ENCODE measurements at places on chromosomes 4 and X.

GRCh38 chr4:153787061-153787560 lies 1.8 kb downstream of the SFRP2 start:
- peak overlapping the region; percentile 91 for H3K4me3 ChIP-seq
- H3K4me1 ChIP-seq = peaks cover 8% of the 10 kb centered on the region
- no peak overlapping the region for H3K27ac ChIP-seq
- DNase-seq = no peak
- peaks cover 58% of the 10 kb centered on the region for H3K36me3 ChIP-seq

GRCh38 chr4:1419708-1420107 lies 13.5 kb upstream of the NKX1-1 start:
- no peak overlapping the region for H3K4me3 ChIP-seq
- no peak for DNase-seq
- H3K36me3 ChIP-seq = no peaks in the 10 kb centered on the region
- H3K27ac ChIP-seq = no peak overlapping the region

- H3K27ac ChIP-seq = no peak overlapping the region
- H3K4me1 ChIP-seq = peaks cover 7% of the 10 kb centered on the region
- H3K4me3 ChIP-seq = no peak overlapping the region
- H3K36me3 ChIP-seq = peaks cover 10% of the 10 kb centered on the region
Observed at GRCh38 chrX:15749642-15750610, 11.9 kb downstream of the CA5B start.

DNA sequence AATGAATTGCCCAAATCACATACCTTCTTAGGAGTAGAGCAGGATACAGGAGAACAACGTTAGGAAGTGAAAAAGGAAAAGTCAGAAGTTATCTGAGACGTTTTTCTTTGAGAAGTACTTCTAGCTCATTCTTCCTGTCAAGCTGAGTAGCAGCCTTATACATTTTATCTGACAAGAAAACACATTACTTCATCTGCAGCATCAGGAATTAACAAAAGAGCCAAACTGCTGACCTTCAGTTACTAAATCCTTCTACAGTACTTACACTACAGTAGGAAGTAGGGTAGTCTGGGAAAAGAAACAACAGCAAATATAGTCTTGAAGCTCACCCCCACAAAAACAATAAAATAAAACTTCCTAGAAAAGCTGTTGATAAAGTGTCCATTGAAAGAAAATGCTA lies 57.0 kb downstream of the ATP11C start:
- H3K27me3 ChIP-seq = no peaks in the 10 kb centered on the region
- no peak overlapping the region for H3K4me3 ChIP-seq
- H3K27ac ChIP-seq = no peak overlapping the region
- no peaks in the 10 kb centered on the region for H3K36me3 ChIP-seq
- no peak for DNase-seq

- H3K36me3 ChIP-seq = peaks cover 1% of the 10 kb centered on the region
- no peaks in the 10 kb centered on the region for H3K4me1 ChIP-seq
Observed at GRCh38 chr4:112951362-112952312, 97.8 kb upstream of the ANK2 start.

DNA sequence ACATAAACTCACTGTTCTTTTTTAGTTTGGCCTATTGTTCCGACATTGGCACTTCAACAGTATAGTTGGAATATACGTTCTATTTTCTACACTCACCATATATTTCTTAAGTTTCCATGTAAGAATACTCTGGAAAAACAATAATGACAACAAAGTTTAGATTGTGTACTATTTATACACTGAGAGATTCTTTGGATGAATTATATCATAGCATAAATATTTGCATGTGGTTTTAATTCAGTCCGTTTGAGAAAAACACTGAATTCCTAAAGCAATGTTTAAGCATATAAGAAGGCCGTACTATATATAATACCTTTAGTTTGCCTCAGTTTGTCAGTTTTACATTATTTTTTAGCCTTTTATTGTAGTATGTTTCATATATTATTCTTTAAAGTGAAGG lies 82.4 kb downstream of the RAP1GDS1 start:
- no peaks in the 10 kb centered on the region for H3K27me3 ChIP-seq
- peaks cover 8% of the 10 kb centered on the region for H3K36me3 ChIP-seq
- no peak overlapping the region for H3K27ac ChIP-seq
- DNase-seq = no peak
- peaks cover 2% of the 10 kb centered on the region for H3K4me1 ChIP-seq

- no peak overlapping the region for H3K4me3 ChIP-seq
- H3K36me3 ChIP-seq = no peaks in the 10 kb centered on the region
- H3K27ac ChIP-seq = no peak overlapping the region
Observed at GRCh38 chr4:155383541-155383940, 6.8 kb upstream of the MAP9 start.

DNA sequence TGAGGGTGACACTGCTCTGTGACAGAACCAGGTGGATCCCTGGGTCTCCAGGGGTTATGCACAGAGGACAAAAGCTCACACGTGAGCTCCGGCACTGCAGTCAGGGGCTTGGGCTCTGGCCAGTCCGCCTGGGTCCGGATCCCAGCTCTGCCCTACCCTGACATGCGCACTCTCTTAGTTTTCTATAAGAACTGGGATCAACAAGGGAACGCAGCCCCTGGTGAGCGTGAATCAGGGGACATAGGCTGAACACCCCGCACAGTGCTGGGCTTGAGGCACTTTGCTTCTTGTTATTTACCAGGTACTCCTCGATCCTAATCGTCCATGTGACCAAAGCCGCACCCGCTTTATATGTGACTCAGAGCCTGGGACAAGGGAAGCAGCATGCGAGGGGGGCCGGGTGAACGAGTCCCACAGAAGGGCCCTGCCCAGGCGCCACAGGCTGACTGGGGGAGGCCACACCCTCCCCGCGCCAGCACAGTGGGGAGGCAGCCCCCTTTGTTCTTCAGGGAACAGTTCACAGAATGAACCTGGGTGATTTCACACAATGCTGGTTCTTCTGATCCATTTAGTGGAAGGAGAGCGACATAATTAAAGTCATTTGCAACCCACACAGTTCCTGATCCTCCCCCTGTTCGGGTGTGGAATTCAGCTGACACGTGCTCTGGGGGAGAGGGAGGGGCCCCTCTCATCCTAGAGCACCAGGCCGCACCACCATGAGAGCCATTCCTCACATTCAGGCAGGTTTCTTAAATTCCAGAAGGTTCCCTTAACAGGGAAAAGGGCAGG lies 55.5 kb downstream of the WFS1 start:
- H3K36me3 ChIP-seq = peaks cover 5% of the 10 kb centered on the region
- no peak for DNase-seq
- no peaks in the 10 kb centered on the region for H3K27me3 ChIP-seq
- no peak overlapping the region for H3K27ac ChIP-seq
- no peaks in the 10 kb centered on the region for H3K4me1 ChIP-seq

GRCh38 chr4:41709844-41710481 lies 38.6 kb downstream of the PHOX2B start:
- H3K27ac ChIP-seq = no peak overlapping the region
- no peak overlapping the region for H3K4me3 ChIP-seq
- H3K4me1 ChIP-seq = no peaks in the 10 kb centered on the region
- no peaks in the 10 kb centered on the region for H3K36me3 ChIP-seq
- no peak for DNase-seq

DNA sequence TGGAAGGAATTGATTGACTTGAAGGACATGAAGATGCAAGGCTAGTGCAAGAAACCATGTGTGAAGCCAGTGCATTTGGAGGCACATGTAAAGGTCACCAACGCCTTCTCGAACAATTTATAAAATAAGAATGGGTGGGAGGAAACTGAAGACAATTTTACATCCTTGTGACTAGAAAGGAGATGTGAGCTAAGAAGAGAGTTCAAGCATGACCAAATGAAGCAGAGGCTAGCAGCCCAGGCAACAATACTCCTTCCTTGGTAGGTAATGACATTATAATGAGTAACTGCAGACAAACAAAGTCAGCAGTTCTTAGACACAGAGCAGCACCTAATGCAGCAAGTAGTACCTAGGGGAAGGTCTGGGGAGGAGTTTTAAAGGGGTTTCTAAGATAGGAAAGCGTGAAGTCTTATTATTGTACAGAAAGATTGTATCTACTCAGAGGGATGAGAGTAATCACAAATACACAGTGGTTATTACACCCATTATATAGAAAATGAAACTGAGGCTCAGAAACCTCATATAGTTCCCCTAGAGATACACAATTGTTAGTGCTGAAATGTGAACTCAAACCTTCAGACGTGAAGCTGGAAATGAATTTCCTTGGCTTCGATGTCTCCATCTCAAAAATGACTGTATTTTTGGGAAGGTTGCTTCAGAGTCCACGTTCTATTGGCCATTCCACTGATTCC lies 56.1 kb downstream of the ATXN3L start:
- H3K4me1 ChIP-seq = peaks cover 2% of the 10 kb centered on the region
- no peak overlapping the region for H3K4me3 ChIP-seq
- DNase-seq = no peak
- no peaks in the 10 kb centered on the region for H3K36me3 ChIP-seq

DNA sequence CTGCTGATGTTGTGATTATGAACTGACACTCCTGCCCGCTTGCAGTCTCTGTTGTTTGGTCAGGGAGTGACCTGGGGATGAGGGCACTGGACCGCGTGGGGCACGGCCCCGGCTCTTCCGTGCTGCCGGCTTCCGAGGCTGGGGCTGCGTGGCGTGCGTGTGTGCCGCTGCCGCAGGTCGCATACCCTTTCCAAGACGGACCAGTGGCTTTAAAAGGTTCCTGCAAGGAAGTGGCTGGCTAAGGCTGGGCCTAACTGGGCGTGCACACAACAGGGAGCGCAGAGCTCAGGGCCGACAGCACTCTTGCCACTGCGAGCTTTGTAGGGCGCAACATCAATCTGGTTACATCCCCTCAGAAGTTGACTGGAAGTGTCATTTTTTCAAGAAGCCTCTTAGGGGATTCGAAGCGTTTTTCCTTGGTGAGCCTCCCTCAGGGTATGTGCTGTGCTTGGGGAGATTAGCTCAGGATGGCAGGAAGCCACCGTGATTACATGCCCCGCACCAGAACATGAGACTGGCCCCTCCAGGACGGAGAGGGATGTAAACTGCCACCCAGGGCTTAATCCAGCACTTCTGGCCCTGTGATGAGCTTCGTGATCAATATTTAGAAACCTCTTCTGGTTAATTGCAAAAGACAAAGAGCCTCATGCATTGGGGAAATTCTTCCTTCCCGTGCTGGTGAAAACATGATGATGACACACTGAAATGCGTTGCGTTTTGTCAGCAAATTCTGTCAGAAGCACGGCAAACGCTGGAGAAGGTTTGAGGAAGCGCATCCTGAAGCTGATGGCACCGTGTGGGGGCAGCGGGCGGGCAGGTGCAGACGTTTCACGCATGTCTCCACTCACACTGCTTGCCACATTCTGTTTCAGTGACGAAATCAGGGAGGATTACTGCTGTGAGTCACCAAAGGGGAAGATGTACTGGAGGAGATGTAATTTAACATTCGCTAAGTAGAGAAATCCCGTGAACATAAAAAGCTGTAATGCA lies 11.1 kb downstream of the MAEA start:
- H3K4me1 ChIP-seq = no peaks in the 10 kb centered on the region
- no peak for DNase-seq
- no peak overlapping the region for H3K27ac ChIP-seq
- peaks cover 31% of the 10 kb centered on the region for H3K36me3 ChIP-seq

GRCh38 chr4:139633661-139634060 lies 32.0 kb upstream of the MGST2 start:
- H3K4me1 ChIP-seq = no peaks in the 10 kb centered on the region
- peaks cover 5% of the 10 kb centered on the region for H3K27me3 ChIP-seq

DNA sequence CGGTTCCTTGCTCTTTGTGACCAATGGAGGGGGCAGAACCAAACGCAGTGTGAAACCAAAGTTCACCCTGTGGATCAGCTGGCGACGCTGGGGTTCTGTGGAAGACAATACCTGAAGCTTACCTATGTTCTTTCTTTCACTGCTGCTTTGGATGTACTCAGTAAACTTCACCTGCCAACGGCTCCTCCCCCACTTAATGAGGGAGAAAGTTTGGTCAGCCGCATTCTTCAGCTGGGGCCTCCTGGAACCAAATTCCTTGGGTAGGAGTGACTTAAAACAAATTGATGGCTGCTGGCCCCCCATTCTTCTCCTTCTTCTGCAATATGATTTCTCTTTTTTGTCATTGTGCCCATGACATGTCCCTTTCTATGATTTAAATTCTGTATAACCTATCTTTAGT lies 282.4 kb downstream of the ANK2 start:
- no peaks in the 10 kb centered on the region for H3K27me3 ChIP-seq
- H3K4me1 ChIP-seq = peaks cover 3% of the 10 kb centered on the region
- peaks cover 43% of the 10 kb centered on the region for H3K36me3 ChIP-seq
- no peak overlapping the region for H3K27ac ChIP-seq
- DNase-seq = peak; percentile 40

DNA sequence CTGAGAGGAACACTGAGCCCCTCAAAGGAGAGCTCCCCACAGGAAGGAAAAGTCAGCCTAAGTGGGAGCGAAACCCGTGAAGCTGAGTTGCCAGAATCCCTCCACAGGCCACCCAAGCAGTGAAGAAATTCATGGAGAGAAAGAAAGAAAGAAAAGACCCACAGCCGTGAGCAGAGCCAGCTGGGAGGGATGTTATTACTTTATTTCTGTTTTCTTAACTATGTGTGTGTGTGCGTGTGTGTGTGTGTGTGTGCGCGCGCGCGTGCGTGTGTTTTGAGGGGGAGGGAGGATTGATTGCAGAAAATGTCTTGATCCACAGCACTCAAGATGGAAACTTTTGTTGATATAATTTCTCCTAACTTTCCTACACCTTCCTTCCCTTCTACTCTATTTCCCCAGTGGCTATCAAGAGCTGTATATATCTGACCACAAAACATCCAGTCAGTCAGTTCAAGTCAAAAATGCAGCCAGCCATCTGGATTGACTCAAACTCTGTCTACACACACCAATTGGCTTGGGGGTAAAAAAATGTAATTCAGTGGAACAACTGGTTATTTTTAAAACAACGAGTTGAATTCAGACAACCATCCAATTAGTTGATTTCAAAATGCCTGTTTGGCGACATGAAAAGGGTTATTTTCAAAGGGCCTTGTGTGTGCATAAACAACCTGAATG lies 13.8 kb upstream of the GPC3 start:
- no peaks in the 10 kb centered on the region for H3K27me3 ChIP-seq
- no peaks in the 10 kb centered on the region for H3K36me3 ChIP-seq
- no peak for DNase-seq
- no peaks in the 10 kb centered on the region for H3K4me1 ChIP-seq
- H3K27ac ChIP-seq = no peak overlapping the region

DNA sequence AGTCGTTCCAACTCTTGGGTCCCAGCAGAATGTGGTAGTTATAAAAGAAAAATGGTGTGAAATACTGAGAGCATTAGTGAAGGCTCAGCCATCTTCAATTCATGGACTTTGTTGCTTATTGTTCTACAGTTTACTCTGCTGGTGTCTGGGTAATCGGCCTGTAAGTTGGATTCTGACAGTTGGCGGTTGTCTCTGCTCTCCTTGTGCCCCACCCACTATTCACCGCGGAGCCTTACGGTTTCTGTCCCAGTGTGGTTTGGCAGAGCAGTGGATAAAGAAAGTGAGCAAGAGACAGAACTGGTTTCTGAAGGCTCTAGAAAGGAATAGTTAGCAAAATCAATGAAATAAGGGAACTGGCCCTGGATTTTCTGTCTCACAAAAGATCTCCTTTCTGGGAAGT lies 9.1 kb downstream of the LONRF3 start:
- H3K27me3 ChIP-seq = peaks cover 5% of the 10 kb centered on the region

DNA sequence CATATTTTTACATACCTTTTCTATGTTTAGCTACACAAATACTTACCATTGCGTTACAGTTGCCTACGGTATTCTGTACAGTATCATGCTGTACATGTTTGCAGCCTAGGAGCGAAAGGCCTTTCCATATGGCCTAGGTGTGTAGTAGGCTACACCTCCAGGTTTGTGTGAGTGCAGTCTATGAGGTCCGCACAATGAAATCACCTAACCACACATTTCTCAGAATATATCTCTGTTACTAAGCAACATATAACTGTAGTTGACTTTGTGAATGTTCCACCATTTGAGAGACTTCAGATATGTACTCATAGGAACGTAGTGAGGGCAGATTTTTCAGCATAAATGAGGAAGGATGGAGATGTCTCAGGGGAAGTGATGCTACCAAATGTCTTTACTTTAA lies 62.6 kb downstream of the WWC2 start:
- no peaks in the 10 kb centered on the region for H3K27me3 ChIP-seq
- peaks cover 5% of the 10 kb centered on the region for H3K36me3 ChIP-seq
- DNase-seq = no peak
- no peak overlapping the region for H3K4me3 ChIP-seq

Data from H9 (cell line).